ENCODE measurements at places on chromosomes 3 and 15.

DNA sequence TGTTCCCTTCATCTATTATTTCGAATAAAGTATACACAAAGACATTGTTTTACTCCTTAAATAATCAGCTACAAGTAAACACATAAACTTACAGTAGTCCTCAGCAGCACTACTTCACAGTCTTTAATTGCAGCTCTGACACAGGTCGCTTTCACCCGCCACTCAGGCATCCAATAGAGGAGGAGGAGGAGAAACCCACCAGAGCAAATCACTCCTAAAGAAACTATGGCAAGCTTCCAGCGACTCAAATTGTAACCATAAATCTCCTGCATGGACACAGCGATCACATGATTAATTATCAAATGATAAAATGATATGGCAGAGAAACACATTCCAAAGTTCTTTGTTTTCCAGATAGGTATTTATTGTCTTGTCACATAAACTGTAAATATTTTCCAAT lies 26.2 kb downstream of the ATP13A3 start:
- DNase-seq = no peak

- no peak for DNase-seq
Observed at GRCh38 chr15:47801522-47801921, 84.2 kb downstream of the SEMA6D start.

GRCh38 chr3:157088601-157089454 lies 71.1 kb downstream of the CCNL1 start:
- peak; percentile 91 for DNase-seq

DNA sequence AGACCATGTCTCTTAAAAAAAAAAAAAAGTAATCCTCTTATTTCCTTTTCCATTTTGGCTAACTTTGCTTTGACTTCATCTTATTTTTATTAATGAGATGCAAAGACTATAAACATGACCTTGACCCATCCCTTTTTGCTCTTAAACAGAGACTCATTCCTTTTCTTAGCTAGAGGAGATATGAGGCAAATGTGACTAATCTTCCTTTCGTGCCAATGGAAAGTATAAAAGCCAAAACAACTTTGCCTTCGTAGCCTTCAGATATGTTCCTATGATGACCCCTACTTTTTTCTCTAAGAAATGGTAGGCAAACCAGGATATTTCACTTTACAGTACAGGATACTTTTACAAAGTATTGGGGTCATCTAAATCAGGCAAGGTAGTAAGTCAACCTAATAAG lies 36.9 kb upstream of the GOLGB1 start:
- no peak for DNase-seq

GRCh38 chr3:126542340-126543241 lies 16.1 kb downstream of the C3orf22 start:
- no peak for DNase-seq

DNA sequence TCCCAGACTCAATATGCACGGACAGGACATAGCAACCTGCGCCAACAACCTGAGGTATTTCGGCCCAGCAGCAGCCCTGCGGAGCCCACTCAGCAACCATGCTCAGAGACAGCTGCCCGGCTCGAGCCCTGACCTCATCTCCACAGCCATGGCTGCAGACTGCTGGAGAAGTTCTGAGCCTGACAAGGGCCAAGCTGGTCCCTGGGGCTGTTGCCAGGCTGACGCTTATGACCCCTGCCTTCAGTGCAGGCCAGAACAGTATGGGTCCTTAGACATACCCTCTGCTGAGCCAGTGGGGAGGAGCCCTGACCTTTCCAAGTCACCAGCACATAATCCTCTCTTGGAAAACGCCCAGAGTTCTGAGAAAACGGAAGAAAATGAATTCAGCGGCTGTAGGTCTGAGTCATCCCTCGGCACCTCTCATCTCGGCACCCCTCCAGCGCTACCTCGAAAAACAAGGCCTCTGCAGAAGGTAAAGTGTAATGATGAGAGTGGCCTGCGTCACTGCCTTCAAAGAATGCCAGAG lies 25.5 kb downstream of the TMEM41A start:
- DNase-seq = no peak

DNA sequence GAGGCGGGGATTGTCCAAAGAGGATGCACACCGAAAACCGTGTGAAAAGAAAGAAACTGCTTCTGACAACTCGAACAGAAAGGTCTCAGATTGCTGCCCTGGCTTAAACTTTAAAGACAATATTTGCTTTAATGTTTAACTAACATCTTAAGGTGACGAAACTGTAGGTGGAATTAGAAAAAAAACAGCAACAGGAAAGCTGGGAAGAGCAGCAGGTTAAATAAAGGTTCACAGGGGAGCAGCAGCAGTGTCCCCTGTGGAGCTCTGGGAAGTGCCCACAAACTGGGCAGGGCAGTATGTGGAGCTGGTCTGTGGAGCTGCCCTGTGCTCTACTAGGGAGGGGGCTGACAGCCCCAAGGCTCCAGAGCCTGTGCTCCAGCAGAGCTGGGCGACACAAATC lies 25.4 kb downstream of the RUVBL1 start:
- DNase-seq = no peak

Data from GM04504 (cell line).